C1 segment of cervical spinal cord (tissue), 14 donors: ENCODE measurements at places on chromosomes 2 and 18.
A peak's percentile ranks its signal among the peaks of the same experiment; 100 is the strongest.

- no peak for DNase-seq
Measured at GRCh38 chr2:241035818-241036396, 37.5 kb downstream of the SNED1 start.

DNA sequence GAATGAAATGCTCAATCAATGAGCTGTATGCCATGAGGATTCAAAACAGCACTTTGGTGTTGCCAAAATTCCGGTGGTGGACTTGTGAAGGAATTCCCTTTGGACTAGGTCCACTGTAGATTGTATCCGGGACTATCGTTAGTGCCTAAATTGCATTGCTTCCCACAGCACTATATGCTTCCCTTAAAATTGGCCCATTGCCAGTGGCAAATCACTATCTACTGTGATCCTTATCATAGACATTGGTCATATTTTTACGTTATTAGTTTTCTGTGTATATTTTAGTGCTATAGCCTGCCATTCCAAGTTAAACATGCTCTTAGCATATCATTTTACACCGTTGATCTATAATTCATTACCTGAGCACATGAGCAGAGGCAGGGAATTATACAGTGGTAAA, 1.7 kb downstream of the PJVK start:
- DNase-seq = no peak

GRCh38 chr18:57243624-57244179, 96.8 kb downstream of the BOD1L2 start:
- no peak for DNase-seq

- DNase-seq = no peak
Measured at GRCh38 chr18:9319333-9319732, 15.2 kb upstream of the TWSG1 start.

DNA sequence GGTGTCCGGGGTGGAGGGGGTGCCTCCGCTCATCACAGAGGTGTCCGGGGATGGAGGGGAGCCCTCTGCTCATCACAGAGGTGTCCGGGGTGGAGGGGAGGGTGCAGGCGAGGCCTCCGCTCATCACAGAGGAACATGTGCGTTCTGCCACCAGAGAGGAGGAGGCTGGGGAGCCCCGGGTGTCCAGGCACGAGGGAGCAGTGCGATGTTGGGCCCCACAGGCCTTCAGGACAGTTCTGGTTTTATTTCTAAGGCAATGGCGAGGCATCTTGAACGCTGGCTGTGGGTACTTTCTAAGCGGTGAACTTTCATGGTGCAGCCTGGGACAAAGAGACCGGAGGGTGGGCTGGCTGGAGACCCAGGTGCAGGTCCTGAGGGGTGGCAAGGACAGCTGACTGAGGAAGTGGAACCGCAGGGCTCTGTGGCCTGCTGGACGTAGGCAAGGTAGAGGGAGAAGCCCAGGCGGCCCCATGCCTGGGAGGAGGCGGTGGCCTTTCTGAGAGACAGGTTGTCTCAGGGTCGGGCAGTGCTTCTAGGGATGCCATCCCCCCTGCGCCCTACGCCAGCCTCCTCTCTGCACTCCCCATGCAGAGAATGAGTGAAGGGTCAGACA, 196.6 kb upstream of the SALL3 start:
- no peak for DNase-seq

DNA sequence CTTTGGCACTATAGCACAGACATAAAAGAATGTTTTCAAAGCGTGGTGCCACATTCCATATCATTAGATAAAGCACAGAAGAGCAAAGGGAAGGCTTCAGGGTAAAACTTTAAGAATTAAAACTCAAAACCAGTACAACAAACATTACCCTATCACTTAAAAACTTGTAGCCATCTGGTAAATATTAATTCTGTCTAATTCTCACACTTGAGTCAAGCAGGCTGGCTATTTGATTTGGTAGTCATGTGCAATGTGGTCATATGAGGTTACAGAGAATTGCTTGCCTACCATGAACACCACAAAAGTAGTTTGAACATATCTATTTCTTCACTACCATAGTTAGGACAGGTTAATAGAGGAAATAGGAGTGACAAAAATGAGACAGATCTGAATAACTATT, 244.9 kb downstream of the IRS1 start:
- DNase-seq = no peak

GRCh38 chr2:154240921-154241379, 369.2 kb downstream of the GALNT13 start:
- no peak for DNase-seq

DNA sequence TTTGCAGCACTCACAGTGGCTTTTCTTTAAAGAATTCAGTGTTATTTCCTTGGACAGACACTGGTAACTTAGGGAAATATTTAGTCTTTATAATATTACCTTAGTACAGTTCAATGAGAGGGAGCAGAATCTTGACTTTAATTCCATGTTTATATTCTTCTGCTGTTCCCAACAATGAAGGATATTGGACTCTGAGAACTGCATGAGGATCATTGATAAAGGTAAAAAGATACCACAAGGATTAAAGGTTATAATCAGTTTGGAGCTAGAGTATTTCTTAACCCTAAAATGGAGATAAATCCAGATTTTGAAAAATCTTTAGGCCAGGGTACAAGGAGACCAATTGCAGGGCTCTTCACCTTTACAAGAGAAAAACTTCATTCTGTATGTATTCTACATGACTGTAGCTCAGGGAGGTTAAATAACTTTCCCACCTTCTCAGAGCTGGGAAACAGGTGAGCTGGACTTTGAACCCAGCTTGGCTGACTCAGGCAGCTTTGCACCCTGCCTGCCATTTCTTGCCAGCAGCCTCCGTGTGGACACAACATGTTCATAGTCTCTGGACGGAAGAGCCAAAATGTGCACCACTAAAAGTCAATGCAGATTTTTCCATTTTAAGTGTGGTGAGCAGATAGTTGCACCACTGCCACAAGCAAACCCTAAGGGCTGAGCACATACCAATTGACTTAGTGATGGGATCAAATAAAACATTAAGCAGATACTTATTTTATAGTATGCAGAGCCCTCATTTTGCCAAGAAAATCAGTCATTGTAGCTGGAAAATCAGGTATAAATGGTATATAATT, 26.7 kb downstream of the UPP2 start:
- DNase-seq = no peak

DNA sequence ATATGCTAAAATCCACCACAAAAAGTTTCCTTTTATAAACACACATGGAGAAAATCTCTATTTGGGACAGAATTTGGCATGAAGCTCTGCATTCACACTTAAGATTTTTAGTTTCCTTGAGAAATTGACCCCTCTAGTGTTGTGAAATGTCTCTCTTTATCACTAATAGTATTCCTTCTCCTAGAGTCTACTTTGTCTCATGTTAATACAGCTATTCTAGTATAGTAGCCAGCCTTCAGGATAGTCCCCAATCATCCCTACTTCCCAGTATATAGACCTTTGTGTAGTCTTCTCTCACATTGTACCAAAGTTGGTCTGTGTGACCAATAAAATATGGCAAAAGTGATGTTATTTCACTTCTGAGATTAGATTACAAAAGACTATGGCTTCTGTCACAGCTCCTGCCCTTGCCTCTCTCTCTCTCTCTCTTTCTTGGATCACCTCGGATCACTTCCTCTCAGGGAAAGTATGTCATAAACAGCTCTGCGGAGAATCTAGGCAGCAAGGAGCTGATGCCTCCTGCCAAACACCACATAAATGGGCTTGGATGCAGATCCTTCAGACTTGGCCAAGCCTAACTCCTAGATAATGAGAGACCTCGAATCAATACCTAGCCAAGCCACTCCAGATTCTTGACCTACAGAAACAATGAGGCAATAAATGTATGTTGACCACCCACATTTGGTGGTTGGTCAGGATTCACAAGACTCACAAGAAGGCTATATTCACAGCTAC, 59.7 kb upstream of the NABP1 start:
- DNase-seq = no peak

GRCh38 chr2:226631187-226631586, 168.4 kb downstream of the IRS1 start:
- no peak for DNase-seq

- no peak for DNase-seq
Measured at GRCh38 chr2:149314687-149315086, 15.7 kb upstream of the LYPD6 start.

DNA sequence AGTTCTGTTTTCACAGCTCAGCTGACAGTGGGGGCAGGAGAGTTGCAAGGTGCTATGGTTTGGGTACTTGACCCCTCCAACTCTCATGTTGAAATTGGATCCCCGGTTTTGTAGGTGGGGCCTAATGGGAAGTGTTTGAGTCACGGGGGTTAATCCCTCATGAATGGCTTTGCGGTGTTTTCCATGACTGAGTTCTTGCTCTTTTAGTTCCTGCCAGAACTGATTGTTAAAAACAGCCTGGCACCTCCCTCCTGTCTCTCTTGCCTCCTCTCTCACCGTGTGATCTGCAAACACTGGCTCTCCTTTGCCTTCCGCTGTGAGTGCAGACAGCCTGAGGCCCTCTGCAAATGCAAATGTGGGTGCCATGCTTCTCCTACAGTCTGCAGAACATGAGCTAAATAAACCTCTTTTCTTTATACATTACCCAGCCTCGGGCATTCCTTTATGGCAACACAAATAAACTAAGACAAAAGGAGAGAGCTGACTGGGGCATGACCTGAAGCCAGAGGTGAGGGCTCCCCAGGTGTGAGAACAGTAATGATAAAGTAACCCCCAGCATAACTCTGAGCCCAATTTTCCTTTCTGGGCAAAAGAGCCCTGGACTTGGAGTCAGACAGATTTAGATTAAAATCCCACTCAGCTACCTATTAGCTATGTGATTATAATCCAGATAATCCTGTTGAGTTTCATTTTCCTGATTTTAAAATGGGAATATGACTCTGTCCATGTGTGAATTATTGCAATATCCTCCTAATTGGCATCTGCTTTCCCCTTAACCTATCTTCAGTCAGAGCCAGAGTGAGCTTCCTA, 64.9 kb upstream of the CAPN13 start:
- DNase-seq = no peak

- no peak for DNase-seq
Measured at GRCh38 chr2:98902209-98903063, 33.6 kb downstream of the CRACDL start.

DNA sequence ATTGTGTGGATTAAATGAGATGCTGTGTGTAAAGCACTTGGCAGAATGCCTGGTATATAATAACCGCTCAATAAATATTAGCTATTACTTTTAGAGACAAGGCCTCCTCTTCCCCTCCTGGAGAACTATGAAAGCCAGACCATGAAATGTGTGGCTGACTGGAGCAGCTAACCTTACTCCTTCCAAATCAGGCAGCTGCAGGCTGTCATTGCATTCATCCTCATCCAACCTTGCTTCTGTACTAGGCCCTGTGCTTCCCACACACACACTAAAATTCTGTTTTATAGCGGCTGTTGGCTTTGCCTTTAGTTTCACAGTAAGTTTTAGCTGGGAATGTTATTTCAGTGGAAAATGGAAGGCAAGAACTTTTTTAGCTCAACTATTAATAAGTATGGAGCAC, 10.2 kb upstream of the SP9 start:
- DNase-seq = no peak

- no peak for DNase-seq
Measured at GRCh38 chr2:20649976-20650375, 922 bp downstream of the HS1BP3 start.

GRCh38 chr2:129778584-129778877, 200.9 kb upstream of the RAB6C start:
- no peak for DNase-seq

- no peak for DNase-seq
Measured at GRCh38 chr2:105812180-105813044, 67.7 kb downstream of the NCK2 start.

GRCh38 chr2:161077367-161078210, 82.6 kb upstream of the TANK start:
- DNase-seq = no peak

DNA sequence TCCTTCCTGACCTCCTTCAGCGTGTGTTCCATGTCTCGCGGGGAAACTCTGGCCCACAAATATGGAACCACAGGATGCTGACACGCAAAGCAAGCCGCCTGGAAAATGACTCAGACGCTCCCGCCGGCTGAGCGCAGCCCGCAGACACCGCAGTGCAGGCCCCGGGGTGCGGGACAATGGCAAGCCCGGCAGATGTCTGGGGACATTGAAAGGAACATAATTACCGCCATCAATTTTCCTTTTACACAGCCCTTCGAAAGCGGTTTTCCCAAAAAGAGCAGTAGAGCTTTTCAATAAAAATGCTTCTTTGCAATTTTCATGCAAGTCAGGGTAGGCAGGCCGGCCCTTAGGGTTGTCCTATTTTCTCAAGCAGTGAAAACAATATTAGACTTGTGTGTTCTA, 159.2 kb upstream of the SH3BP4 start:
- peak; percentile 22 for DNase-seq

GRCh38 chr18:78740876-78741275, 238.7 kb upstream of the SALL3 start:
- DNase-seq = no peak

DNA sequence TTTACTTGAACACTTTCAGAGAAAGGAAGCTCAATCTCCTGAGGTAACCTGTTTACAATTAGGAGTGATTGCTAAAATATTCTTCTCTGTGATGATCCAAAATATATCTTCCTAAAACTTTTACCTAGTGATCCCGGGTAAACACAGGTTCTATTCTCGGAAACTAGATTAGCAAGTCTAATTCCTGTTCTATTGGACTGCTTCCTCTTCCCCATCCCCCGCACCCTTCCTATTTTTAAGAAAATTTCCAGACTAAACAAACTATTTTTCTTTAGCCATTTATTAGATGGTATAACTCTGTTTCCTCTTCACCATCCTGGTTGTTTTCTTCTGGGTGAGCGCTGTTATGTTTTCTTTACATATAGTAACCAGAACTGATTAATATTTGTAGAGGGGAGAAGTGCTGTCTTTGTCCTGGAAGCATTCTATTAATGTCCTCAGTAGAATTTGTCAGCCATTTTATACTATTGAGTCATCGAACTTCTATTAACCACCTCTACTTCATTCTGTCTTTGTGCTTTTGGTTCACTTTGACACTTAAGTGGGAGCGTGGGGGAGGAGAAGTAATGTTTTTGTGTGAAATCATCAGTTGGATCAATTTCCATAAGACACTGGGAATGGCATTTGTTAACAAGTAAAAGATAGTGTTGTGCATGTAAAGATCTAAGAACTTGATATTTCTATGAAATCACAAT, 31.8 kb downstream of the CREB1 start:
- DNase-seq = no peak

DNA sequence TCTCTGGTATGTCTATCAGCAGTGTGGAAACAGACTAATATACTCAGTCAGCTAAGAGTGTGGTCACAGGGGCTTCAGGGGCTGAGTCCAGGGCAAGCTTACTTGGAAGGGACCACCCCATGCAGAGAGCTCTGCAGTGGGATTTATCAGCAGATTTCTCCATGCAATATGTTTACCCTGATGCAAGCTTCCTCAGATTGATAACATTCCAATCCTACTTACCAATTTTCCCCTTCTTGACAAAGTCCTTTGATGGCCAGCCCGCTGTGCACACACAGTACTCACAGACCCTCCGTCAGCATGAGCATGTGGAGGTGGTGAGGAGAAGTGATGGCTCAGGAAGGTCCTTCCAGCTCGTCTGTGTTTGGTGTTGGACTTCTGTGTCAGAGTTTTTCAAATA, 51.8 kb downstream of the SH3RF3 start:
- DNase-seq = no peak

GRCh38 chr2:199336546-199336945, 121.2 kb downstream of the SATB2 start:
- no peak for DNase-seq
